Stimulated activated CD8-positive, alpha-beta memory T cell treated with anti-CD3 and anti-CD28 coated beads, Interleukin-7, amount 100 ng/mL, for 1 hour (primary cell): ENCODE measurements at places on chromosomes 12 and 14.

GRCh38 chr14:52950410-52950897 lies 396 bp downstream of the FERMT2 start:
- no peak for DNase-seq

GRCh38 chr12:122965851-122966742 lies at the start of gene ABCB9:
ABCB9 (minus strand) TSS chr12:122966463; CDS start chr12:122960235, 6,228 bp downstream.
- DNase-seq, result peak; percentile 92

- DNase-seq, result no peak
These were observed 2.0 kb downstream of the BBS10 start for GRCh38 chr12:76346236-76346635.

DNA sequence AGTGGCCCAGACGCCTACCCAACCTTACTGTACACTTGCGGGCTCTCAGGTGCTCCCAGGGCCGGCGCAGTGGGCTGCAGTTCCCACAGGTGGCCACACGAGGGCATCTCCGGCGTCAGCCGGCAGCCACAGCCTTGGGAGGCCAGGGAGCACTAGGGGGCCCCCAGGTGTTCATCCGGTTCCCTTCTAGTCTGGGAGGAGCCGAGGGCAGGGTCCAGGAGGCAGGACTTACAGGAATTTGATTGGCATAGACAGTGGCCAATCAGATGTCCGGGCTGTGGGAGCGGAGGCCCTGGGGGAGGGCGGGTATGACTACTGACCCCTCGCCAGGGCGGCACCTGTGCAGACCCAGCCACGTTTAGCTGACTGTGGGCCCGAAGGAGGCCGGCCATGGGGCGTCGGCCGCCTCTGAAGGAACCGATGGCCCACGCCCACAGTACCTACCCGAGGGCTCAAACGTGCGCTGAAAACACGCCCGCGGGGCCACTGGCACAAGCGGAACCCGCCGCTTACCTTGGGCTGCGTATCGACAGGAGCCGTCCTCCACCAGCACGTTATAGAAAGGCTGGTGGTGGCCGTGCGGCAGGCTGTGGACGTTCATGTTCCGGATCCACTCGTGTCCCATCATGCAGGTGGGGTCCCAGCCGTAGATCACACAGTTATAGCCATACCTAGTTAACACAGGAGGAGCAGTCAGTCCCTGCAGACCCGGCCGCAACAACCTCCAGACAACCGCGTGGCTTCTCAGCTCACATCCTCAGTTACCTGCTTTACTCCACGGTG lies 34.8 kb downstream of the FBXO21 start:
- peak; percentile 22 for DNase-seq

DNA sequence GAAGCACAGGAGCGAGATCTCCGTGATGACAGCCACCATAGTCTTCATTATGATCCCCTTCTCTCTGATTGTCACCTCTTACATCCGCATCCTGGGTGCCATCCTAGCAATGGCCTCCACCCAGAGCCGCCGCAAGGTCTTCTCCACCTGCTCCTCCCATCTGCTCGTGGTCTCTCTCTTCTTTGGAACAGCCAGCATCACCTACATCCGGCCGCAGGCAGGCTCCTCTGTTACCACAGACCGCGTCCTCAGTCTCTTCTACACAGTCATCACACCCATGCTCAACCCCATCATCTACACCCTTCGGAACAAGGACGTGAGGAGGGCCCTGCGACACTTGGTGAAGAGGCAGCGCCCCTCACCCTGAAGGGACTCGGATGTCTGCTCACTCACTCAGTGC lies 775 bp downstream of the OR10P1 start:
- no peak for DNase-seq

DNA sequence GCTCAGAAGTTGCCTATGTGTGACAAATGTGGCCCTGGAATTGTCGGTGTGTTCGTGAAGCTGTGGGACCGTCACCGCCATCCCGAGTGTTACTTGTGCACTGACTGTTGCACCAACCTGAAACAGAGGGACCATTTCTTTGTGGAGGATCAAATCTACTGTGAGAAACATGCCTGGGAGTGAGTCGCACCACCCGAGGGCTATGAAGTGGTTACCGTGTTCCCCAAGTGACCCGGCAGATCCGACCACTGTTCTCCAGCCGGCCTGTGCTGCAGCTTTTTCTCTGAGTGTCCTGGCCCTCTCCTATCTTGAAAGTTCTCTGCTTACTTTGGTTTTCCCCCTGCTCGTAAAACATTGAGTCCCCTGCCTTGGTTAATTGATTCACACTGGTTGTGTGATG lies 65.3 kb downstream of the VCPKMT start:
- no peak for DNase-seq

GRCh38 chr12:119071638-119072231 lies 90.4 kb downstream of the SRRM4 start:
- DNase-seq, result no peak

DNA sequence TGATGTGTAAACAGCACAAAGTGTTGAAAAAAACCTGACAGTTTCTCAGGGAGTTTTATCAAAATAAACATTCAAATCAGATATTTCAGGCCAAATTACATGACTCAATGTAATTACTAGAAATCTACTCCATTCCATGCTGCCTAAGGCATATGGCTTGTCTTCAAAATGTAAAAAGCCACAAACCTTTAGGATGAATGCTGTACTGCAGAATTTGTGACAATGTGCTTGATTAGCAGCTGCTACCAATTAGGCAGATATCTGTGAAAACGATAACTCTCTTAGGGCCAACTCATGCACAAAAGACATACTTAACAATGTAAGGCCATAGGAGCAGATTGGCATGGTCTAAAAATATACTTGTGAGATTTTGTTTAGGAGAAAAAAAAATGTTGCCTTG lies 267.0 kb downstream of the DACT1 start:
- DNase-seq, result no peak

- no peak for DNase-seq
These were observed 21.6 kb downstream of the EXOC5 start for GRCh38 chr14:57246933-57247657.

DNA sequence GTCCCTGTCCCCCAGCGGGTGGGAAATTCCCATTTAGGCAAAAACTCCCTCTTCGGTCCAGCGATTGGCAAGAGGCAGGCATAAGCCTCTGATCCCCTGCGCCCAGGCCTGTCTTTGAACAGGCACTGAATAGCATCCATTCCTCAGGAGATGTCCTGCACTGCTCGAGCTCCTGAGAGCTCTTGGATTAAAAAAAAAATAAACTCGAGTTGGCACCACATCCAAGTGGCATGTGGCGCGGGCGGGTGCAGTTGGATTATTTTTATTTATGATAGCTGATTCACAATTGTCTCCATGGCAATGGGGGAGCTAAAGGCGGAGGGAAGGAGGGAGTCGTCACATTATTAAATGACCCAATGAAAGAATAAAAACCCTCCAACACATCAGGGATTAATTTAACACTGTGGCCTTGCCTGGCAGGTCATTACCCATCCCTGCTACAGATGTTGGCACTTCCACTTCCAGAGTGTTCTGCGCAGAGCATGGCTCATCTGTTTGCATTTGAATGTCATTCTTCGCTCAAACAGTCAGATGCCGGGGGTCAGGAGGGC lies 207.2 kb downstream of the AACS start:
- no peak for DNase-seq

DNA sequence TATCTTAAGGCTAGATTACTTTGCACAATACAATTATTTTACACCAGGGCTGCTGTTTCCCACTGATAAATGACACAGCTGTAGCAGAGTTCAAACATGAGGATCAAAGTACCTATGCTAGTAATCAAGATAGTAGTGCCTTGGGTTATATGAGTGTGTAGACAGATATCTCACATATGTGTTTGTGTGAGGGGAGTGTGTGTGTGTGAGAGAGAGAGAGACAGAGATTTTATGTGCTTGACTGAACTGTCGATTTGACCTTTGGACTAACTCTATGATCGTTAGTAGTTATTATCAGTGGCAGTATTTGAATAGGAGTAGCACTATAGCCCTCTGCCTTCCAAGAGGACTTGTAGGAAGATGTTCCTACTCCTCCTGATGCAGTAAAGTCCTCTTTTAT lies 15.5 kb downstream of the PLEKHA5 start:
- no peak for DNase-seq

DNA sequence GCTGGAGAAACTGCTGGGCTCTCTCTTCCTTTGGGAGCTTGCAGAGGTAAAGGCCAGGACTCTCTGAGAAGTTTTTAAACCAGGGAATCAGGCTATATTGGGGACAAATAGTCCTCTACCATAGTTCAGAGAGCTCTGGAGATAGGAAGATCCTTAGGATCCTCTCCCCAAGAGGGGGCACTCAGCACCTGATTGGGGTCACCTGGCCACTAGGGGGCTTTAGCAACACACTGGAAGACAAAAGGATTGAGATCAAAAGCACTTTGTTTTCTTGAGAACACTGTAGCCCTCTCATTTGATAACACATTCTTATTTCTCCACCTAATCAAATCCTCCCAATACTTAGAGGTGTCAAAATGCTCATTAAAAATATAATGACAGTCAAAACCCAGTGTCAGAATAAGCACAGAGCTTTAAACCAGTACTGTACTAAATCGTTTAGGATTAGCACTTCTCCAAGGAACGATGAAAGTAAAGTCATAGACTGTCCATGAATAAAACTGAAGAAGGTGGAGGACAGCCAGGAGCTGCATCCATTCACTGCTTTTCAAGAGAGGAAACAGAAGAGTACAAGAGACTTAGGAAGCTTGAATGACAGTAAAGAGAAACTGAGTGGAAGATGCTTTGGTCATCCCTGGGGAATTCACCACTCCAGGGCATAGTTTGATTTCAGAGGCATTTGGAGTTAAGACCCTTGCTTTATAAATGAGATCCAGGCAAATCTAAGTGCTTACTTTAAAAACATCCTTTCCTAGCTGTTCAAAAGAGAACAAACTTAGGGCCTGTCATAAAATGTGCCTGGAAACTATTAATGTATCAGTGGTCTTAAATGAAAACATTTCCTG lies 26.5 kb downstream of the BMP4 start:
- no peak for DNase-seq

GRCh38 chr12:75921622-75922289 lies 109.8 kb downstream of the PHLDA1 start:
- no peak for DNase-seq

- no peak for DNase-seq
These were observed 33.6 kb downstream of the PRORP start for GRCh38 chr14:35155962-35156361.
